ENCODE measurements at places on chromosomes 2 and 18.

DNA sequence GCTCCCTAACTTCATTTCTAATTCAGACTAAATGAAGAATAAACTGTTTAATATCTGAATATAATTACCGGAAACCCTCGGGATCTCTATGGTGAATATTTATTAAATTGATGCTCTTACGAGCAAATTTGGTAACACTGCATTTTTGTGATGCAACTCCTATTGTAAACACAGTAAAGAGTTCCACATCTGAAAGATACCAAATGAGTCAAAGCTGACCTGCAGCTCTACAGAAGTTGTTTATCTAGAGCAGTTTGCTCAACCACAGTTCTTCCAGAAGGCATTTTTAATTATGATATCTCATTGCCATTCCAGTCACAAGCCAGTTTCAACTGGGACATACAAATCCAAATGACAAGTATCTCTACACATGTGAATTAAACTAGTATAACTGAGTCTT is 129.7 kb downstream of the PKP4 start:
- no peak for DNase-seq

DNA sequence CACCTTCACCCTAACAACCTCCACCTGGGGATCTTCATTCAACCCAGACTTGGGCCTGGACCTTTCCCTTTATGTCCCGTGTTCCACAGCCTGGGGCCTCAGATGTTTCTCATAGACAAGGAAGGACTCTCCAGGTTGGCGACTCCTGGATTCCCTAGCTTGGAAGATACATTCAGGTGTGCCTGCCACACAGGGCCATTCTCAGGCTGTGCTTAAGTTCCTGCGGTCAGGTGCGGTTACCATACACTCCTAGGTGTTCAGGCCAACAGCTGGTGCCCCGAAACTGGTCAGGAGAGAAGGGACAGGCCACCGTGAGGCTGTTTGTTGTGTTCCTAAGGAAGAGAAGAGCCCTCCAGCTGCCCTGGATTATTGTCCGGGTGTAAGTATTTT is 15.6 kb downstream of the SLC4A3 start:
- no peak for DNase-seq

GRCh38 chr2:54573537-54573919 is 117.4 kb downstream of the SPTBN1 start:
- DNase-seq, result no peak

DNA sequence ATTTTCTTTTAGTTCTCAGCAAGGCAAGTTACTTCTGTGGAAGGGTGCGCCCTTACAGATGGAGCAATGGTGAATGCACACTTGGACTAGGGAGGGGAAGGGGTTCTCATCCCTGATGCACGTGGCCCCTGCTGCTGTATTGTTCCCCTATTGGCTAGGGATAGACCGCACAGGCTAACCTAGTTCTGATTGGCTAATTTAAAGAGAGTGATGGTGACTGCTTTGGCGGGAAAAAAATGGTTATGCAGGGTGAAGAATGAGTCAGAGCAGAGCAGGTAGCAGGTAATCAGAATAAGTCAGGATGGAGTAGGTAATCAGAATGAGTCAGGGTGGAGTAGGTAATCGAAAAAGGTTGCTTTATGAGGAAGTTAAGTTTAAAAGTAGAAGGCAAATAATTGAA is 171.5 kb downstream of the MTCL1 start:
- no peak for DNase-seq

- no peak for DNase-seq
Observed at GRCh38 chr2:44934983-44935728, 6.3 kb upstream of the SIX3 start.

DNA sequence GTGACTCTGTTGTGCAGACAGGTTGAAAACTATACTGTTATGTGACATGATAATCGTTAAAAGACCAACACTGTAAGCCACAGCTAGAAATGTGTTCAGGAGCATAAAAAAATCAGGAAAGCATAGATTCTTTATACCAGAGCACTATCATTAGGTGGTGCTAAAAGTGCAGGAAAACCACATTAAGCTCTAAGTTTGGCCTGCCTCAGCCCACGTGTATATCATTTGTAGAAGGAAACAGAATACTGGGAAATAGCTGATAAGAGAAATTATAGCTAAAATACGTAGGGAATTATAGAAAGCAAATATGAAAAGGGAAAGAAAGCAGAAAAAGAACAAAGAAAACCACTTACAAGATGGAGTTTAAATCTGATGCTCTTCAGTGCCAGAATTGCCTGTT is 26.5 kb upstream of the C2orf74 start:
- DNase-seq, result no peak

GRCh38 chr2:229375251-229375650 is 104.2 kb upstream of the PID1 start:
- no peak for DNase-seq

GRCh38 chr18:55272510-55273243 is 313.4 kb upstream of the CCDC68 start:
- DNase-seq, result no peak

- no peak for DNase-seq
Observed at GRCh38 chr18:75471850-75472249, 44.3 kb upstream of the SMIM21 start.

DNA sequence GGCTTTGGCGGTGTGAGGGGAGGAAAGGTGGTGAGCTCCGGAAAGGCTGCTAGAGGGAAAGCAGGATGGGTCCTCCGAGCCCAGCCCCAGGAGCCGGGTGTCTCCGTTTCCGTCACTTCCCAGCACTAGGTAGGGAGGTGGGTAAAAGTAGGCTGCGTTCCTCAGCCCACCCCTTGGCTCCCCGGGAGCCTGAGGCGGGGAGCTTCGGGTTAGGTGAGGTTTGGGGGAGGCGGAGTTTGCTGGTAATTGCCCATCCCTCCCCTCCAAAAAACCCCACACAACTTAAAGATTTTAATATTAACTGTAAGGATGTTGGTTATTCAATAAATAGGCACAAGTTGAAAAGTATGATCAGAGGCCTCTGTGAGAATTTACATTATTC is 552 bp upstream of the ATF2 start:
- DNase-seq, result no peak

GRCh38 chr2:128773641-128774319 is 455.1 kb upstream of the HS6ST1 start:
- no peak for DNase-seq

- DNase-seq, result no peak
Observed at GRCh38 chr2:188765522-188766470, 208.4 kb upstream of the COL3A1 start.

DNA sequence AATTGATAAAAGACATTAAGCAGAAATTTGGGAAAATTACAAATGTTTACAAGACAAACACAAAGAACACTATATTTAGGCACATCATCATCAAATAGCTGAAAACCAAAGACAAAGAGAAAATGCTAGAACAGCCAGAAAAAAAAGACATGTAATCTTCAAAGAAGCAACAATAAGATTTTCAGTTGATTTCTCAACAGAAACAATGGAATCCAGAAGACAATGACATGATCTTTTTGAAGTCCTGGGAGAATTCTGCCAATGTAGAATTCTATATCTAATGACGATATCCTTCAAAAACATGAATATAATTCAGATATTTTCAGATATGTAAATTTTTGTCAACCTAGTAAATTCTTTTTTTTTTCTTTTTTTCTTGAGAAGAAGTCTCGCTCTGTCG is 179.0 kb downstream of the PTPRM start:
- no peak for DNase-seq

GRCh38 chr2:181165199-181165868 is 184.9 kb downstream of the UBE2E3 start:
- DNase-seq, result no peak

DNA sequence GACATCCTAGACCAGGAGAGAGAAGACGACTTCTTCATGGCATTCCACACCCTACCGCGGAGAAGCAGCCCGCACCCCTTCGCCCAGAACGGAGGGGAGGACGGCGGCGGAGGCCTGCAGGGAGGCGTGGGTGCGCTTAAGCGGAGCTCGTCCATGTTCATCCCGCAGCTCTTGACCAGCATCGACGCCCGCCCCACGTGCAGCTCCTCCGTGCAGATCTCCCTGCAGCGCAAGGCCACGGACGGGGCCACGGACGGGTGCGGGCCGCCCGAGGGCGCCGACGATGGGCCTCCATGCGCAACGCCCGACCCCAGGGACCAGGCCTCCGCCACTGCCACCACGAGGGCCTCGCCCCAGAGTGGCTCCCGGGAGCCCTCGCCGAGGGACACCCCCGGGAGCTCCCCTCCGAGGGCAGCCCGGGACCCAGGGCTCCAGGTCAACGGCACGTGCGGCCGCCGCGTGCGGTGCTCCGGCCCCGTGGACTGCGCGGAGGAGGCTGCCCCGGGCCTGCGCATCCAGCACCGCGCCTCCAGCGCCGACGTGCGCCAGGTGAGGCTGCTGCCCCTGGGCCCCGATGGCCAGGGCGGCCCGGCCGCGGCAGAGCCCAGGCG is 211.8 kb downstream of the NEDD4L start:
- no peak for DNase-seq

- DNase-seq, result no peak
Observed at GRCh38 chr2:177541258-177541991, 148.9 kb downstream of the AGPS start.

DNA sequence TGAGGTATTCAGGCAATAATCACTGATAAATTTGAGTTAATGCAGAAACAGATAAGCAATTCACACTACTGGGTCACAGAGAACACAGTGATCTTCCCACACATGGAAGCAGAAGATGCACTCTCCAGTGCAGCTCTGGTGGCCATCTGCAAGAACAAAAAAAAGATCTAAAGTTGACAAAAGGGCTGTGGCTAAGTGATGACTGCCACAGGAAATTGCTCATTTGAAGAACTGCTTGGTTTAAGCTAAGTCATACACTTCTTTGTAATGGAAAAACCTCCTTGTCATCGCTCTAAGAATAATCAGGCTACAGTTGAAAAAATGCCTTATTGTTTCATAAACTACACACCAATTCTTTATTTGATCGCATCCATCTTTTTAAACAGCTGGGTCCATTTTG is 115.1 kb downstream of the DTNB start:
- peak; percentile 20 for DNase-seq

GRCh38 chr18:62647179-62647578 is 68.2 kb upstream of the PHLPP1 start:
- DNase-seq, result no peak

- no peak for DNase-seq
Observed at GRCh38 chr2:111704246-111704645, 179.7 kb downstream of the ANAPC1 start.

DNA sequence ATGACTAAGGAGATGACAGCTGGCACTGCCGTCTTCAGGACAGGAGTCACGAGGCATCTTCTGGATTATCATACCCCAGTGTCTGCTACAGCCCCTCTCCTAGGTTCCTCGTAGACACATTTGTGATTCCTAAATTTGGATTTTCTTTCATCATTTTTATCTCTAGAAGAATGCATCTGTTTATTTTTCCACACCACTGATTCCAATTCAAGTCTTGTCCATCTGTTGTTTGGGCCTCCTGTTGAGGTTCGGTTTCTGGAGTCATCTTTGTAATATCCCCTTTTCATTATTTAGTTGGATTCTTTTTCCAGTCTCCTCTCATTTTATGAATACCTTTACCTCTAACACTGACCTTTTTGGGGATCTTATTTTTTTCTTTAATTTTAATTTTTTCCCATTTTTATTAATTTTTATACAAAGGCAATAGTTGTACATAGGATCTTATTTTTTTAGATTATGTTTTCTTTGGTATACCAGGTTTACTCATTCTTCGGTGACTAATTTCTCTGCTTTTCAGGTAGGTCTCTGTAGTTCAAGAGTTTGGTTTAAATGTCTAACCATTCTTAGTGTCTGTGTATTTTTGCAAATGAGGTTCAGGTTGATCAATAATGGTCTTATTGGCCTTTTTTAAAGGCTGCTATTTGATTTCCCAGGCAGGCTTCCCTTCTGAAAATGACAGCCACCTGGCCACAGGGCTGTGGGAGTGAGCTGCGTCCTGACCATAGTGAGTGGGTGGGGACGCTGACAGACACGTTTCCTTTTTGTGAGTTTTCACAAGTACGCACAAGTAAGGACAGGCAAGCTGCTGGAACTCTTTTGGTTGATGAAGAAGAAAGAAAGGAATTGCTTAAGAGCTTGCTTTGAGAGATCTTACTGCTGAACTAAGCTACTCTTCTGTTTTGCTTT is 34.5 kb downstream of the FARP2 start:
- DNase-seq, result no peak

DNA sequence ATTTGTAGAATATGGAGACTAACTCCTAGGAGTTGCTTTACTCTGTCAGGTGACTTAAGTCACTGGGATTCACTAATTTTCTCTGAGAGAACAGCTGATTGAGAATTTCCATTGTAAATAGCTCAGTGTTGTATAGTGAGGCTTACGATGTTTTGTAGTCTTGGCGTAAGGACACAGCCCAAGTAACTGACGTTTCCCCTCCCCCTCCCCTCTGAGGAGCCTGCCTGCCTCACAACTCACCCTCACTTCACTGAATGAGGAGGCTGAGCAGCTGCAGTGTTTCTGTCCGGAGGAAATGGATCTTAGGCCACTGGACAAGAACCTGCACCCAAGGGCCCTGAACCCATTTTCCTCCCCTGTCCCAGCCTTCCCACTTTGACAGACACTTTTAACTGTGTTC is 264.6 kb downstream of the PHLPP1 start:
- DNase-seq, result no peak

DNA sequence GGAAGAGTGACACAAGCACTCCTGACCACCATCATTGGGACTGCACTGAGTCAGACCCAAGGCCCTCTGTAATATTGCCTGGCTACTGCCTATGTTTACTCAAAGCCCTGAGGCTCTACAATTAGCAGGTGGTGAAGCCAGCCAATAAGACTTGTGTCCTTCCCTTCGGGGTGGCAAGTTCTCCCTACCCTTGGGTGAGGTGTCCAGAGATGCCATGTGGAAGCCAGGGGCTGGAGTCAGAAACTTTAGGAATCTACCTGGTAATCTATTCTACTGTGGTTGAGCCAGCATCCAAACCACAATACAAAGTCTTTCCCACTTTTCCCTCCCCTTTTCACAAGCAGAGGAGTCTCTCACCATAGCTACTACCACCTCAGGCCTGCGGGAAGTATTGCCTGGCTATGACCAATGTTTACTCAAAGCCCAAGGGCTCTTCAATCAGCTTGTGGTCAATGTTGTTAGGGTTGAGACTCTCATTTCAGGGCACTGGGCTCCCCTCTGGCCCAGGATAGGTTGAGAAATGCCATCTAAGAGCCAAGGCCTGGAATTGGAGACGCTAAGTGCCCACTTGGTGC is 17.6 kb downstream of the DHRS9 start:
- no peak for DNase-seq

DNA sequence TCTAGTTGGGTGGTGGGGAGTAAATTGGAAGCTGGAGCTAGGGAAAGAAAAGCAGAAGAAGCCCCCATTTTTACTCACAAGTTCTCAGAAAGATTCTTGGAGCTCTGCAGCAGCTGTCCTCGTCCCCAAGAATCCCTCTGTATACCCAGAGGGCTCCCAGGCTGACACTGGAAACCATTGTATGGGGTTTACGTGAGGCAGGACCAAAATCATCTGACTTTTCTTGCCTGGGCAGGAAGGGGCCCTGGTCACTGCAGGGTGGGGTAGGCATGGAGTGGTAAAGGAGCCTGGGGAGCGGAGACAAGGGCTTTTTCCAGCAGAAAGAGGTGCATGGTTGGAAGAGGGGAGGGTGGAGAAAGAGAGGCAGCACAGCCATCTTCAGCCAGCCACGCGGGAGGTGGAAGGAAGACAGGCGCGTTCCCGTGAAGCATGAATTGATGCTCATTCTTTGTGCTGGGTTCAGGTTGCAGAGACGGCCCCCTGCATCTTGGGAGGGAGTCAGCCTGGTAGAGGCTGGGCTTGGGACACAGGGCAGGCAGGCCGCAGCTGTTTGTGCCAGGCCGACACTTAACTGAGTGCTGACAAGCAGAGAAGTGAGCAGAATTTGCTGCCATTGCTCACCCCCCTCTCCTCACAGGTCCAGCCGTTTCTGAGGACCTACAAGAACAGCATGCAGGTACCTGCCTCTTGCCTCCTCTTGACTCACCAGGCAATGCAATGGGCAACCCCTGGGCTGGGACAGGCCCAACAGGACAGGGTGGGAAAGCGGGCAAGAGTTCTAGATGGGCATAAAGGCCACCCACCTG is 94.8 kb downstream of the PLB1 start:
- no peak for DNase-seq

All from stimulated activated CD4-positive, alpha-beta T cell treated with anti-CD3 and anti-CD28 coated beads, Interleukin-12 subunit alpha, Interleukin-12 subunit beta, amount 100 ng/mL, for 4 hours (primary cell).